ENCODE measurements at places on chromosomes 7 and 10. TPM values are rescaled to one million over a fixed set of nuclear protein-coding genes. Genes with fewer than 3 reads are reported as not detected.

DNA sequence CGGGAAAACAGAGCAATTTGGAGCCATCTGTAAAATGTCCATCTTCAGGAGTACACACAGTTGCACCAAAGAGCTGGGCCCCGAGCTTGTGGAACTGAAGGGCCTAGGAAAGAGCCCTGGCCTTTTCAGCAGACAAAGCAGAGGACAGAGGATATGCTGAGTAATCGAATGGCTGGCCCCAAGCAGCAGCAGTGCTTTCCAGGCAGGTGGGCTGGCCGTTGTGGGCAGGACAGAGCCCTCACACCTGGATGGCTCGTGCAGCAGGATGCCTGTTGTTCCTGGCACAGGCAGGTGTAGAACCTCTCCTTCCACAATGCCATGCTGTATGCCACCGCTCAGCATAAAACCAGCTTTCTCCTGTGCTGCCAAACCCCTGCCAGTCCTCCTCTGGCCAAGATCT, 32.5 kb upstream of the TNS3 start:
- DNase-seq, result no peak

DNA sequence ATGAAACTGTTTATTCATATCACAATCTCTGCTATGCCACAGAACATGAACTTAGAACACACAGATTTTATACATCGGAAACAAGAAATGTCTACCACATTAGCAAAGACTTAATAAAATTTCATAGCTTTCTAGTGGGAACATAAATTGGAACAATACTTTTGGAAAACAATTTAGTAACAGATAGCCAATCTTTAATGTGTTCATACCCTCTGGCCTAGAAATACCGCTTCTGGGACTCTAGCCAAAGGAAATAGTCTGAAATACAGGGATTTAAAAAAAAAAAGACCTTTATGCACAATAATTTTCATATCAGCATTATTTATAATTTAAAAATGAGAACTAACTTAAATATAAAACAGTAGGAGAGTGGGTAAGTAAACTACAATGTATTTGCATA, 168.5 kb downstream of the PLXNA4 start:
- DNase-seq, result no peak

DNA sequence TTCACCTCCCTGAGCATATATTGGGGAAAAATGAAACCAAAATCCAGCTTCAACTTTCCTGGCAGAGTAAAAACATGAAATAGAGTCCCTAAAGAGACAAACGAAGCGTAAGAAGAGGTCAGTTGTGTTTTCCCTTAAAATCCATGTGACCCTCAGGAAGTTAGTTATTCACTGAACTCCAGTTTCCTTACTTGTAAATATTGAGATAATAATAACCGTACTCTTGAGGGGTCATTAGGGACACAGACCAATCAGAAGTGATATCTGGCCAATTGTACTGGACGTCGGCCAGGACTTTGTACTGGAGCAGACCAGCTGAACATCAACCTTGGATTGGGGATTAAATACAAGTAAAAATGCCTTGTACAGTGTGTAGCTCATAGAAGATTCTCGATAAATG, 167.0 kb downstream of the GATA3 start:
- DNase-seq, result no peak

DNA sequence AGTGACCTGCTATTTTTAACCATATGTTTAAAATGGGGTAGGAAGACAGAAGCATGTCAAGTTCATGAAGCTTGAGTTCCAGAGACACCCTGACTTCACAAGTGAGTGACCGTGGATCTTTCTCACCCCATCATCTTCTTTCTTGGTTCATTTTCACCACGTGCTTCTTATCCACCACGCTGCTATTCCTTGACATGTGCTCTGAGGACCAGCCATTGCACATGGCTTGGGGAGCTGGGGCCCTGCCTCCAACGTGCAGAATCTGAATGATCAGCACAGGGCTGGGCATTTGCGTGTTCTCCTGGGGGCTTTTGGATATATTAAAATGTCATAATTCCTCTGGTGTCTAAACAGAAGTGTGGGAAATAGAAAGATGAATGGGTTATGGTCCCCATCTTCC, 25.0 kb upstream of the GTPBP4 start:
- DNase-seq, result no peak

DNA sequence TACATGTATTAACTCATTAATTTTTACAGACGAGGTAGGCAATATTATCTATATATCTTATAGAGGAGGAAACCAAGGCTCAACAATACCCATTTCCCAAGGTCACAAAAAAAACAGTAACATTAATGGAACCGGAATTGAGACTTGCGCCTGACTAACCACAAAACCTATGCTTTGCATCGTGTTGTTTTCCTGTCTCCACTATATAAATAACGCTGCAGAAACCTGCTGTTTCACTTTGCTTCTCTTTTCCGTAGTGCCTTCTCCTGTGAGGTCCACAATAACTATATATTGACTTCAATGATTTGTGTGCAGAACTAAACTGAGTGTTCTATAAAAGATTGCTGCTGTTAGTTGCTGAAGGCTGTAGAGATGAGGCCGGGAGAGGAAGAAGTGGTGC, 97.7 kb upstream of the RPA3 start:
- no peak for DNase-seq

Gene PTN
- polyA plus RNA-seq, result 136 TPM

Gene ELOVL3
- polyA plus RNA-seq, result 0.16 TPM

Gene JCAD
- 41.2 TPM for polyA plus RNA-seq

Gene CDHR3
- 1.9 TPM for polyA plus RNA-seq

Measured in AG04450 (cell line).